H1 (cell line): ENCODE measurements at places on chromosomes 4 and X. TPM values are rescaled to one million over a fixed set of nuclear protein-coding genes. Genes with fewer than 3 reads are reported as not detected.

Gene ZNF157
- total RNA-seq, result 2.0 and 2.2 TPM in 2 replicates

Gene KLHL4
- total RNA-seq, result 16.0 and 16.9 TPM in 2 replicates

Gene KLB
- not detected in 2 replicates for total RNA-seq

Gene PDZD11
- 29.1 and 31.5 TPM in 2 replicates for total RNA-seq

Gene RENBP
- total RNA-seq, result 11.9 and 12.4 TPM in 2 replicates

Gene PGAM4
- 0.56 TPM in 1 of 2 replicates, not detected in the other for total RNA-seq

GRCh38 chr4:107800706-107801105 lies 24.0 kb upstream of the SGMS2 start:
- H3K36me3 ChIP-seq, result no peaks in the 10 kb centered on the region
- H3K4me1 ChIP-seq, result no peaks in the 10 kb centered on the region
- DNase-seq, result no peak
- no peaks in the 10 kb centered on the region for H3K27me3 ChIP-seq
- no peak overlapping the region for H3K27ac ChIP-seq

DNA sequence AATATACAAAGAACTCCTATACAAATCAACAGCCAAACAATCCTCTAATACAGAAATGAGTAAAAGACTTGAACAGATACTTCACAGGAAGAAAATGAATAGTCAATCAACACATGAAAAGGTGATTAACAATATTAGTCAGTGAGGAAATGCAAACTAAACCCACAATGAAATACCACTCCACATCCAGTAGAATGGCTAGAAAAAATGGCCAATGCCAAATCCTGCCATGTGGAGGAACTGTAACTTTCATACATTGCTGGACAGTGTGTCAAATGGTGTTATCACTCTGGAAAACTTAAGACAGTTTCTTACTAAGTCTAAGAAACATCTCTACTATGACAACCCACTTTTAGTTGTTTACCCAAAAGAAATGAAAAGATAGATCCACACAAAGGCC lies 59.5 kb downstream of the NSG1 start:
- no peaks in the 10 kb centered on the region for H3K36me3 ChIP-seq
- H3K27ac ChIP-seq, result no peak overlapping the region
- no peaks in the 10 kb centered on the region for H3K4me1 ChIP-seq
- H3K27me3 ChIP-seq, result no peaks in the 10 kb centered on the region
- no peak for DNase-seq
- H3K4me3 ChIP-seq, result no peak overlapping the region

- H3K27me3 ChIP-seq, result peaks cover 8% of the 10 kb centered on the region; the same call in 1 of the 2 replicates
- H3K4me1 ChIP-seq, result peaks cover 9% of the 10 kb centered on the region
- DNase-seq, result peak; percentile 81
- H3K4me3 ChIP-seq, result peak overlapping the region; percentile 39
Measured at GRCh38 chr4:74793757-74794381, 454 bp downstream of the BTC start.

GRCh38 chr4:187065396-187065795 lies 341.7 kb upstream of the FAT1 start:
- H3K36me3 ChIP-seq, result no peaks in the 10 kb centered on the region
- no peaks in the 10 kb centered on the region for H3K4me1 ChIP-seq
- no peak for DNase-seq
- H3K27ac ChIP-seq, result no peak overlapping the region
- H3K27me3 ChIP-seq, result no peaks in the 10 kb centered on the region
- H3K4me3 ChIP-seq, result no peak overlapping the region

DNA sequence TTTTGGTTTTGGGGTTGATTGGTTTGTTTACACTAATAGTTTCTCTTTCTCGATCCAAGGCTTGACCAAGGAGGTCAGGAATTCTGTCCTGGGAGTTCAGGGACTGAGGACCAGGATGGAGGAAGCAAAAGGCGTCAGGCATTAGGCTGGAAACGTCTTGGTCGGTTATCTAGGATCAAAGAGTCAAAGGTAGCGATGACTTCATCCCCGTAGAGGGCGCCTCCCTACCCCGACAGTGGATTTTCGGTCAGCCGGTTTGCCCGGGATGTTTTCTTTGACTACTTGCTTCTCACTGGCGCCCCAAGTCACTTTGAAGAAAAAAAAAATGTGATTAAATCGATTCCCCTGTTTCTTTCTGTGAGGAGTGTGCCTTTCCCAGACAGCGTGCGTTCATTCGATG lies 980 bp upstream of the FHDC1 start:
- H3K4me3 ChIP-seq, result peak overlapping the region; percentile 76
- H3K36me3 ChIP-seq, result no peaks in the 10 kb centered on the region
- DNase-seq, result no peak
- no peak overlapping the region for H3K27ac ChIP-seq
- H3K4me1 ChIP-seq, result peaks cover 11% of the 10 kb centered on the region

- no peaks in the 10 kb centered on the region for H3K27me3 ChIP-seq
- H3K36me3 ChIP-seq, result no peaks in the 10 kb centered on the region
- H3K4me3 ChIP-seq, result no peak overlapping the region
Measured at GRCh38 chrX:7054219-7055216, 93.0 kb upstream of the STS start.

GRCh38 chr4:9999956-10000561 lies 21.2 kb downstream of the SLC2A9 start:
- no peak overlapping the region for H3K4me3 ChIP-seq
- no peak overlapping the region for H3K27ac ChIP-seq
- no peaks in the 10 kb centered on the region for H3K4me1 ChIP-seq
- DNase-seq, result no peak
- H3K36me3 ChIP-seq, result no peaks in the 10 kb centered on the region

DNA sequence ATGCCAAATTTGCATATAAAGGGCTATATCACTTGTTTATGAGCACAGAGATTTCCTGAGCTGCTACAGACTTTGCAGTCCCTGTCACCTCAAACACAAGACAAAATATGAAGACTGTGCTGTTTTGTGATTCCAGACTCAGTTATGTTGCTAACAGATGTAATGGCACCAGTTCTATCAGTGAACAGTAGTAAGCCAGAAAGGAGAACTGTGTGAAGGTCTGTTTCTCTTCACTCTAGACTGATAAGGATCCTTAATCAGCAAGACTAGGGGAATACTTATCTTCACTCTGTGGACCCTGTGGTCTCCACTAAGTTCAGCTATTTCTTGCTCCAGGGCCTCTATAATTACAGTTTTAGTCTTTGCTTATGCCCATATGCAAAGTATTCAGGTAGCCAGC lies 82.7 kb downstream of the ANXA5 start:
- H3K4me3 ChIP-seq, result no peak overlapping the region
- DNase-seq, result no peak
- no peaks in the 10 kb centered on the region for H3K36me3 ChIP-seq
- no peaks in the 10 kb centered on the region for H3K27me3 ChIP-seq
- H3K27ac ChIP-seq, result no peak overlapping the region

DNA sequence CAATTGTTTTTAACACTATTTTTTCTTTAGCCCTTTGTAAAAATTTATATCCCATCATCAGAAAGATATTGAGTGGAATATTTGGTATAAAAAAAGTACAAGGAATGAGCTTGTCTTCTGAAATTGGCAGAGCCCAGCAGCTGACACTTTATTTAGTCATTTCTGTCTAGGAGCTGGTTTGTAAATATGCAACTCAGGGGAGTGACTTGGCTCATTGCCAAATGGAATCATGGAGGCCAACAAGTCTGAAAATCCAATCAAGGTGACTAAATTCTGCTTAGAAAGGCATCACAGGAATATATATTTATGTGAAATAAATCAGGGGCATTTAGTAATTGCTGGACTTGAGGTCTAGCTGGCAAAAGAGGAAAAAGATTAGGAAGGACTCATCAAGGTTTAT lies 74.4 kb downstream of the OTC start:
- no peaks in the 10 kb centered on the region for H3K27me3 ChIP-seq
- no peaks in the 10 kb centered on the region for H3K36me3 ChIP-seq
- H3K4me3 ChIP-seq, result no peak overlapping the region
- no peaks in the 10 kb centered on the region for H3K4me1 ChIP-seq

DNA sequence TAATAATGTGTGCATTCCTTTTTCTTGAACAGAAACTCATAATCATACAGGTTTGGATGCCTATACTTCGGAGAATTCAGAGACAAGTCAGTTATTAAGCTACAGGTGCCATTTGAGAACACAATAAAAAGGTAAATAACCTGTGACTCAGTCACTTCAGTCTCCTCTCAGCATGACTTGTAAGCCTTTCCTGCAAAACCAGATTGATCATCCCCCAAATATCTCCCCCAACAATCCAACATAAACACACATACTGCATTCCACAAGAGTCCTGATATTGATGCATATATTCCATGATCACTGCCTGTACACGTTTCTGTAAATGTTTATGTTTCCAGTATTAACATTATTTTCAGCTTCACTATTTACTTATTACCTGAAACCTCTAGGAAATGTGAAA lies 110.8 kb downstream of the PWWP3B start:
- H3K4me3 ChIP-seq, result no peak overlapping the region
- H3K36me3 ChIP-seq, result no peaks in the 10 kb centered on the region
- H3K27me3 ChIP-seq, result no peaks in the 10 kb centered on the region
- no peaks in the 10 kb centered on the region for H3K4me1 ChIP-seq

DNA sequence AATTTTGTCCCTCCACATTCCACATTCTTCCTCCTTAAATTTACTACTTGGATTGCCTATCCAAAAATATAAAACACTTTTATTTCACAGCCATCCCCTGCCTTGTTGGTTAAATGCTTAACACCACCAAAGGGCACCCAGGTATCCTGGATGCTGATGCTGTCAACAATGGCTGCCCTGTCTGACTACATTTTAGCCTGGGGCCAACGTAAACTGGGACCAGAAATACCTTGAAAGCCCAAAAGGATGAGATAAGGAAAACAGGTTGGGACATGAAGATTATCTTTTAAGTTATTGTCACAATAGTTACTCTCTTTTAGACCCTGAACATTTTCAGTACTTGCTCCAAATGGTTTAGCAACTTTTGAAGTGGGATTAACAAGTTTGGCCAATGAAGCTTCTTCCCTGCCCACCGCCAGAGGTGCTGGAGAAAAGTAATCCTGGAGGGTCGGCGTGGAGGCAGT lies 775 bp upstream of the YIPF6 start:
- H3K4me3 ChIP-seq, result peak overlapping the region; percentile 98
- H3K27me3 ChIP-seq, result no peaks in the 10 kb centered on the region
- no peaks in the 10 kb centered on the region for H3K4me1 ChIP-seq
- no peaks in the 10 kb centered on the region for H3K36me3 ChIP-seq
- peak overlapping the region; percentile 97 for H3K27ac ChIP-seq

- H3K36me3 ChIP-seq, result no peaks in the 10 kb centered on the region
- H3K4me3 ChIP-seq, result peak overlapping the region; percentile 41; the same call in 1 of the 2 replicates
- peak; percentile 62 for DNase-seq
- no peaks in the 10 kb centered on the region for H3K4me1 ChIP-seq
Measured at GRCh38 chr4:71004281-71004851, 10.9 kb downstream of the DCK start.

DNA sequence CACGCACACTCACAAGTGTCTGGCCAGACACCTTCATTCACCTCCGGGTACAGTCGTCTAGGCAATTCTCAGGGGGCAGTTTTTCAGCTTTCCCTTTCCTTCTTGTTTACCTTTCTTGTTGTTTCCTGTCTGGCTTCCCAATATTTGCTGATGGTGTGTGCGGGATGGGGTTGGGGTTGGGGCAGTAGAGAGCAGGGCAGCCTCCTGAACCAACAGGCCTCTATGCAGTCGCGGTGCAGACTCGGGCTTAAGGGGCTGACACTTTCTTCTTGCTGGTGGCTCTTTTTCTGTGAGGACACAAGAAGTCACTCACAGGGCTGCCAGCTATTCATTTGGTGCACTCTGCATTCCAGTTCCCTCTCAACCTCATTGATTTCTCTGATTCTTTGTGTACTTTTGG lies 56.4 kb downstream of the NBDY start:
- H3K4me1 ChIP-seq, result no peaks in the 10 kb centered on the region
- no peak overlapping the region for H3K27ac ChIP-seq

GRCh38 chrX:70755850-70756249 lies 152.7 kb downstream of the TEX11 start:
- H3K27me3 ChIP-seq, result no peaks in the 10 kb centered on the region
- H3K27ac ChIP-seq, result no peak overlapping the region; the same call in 1 of the 2 replicates
- H3K4me3 ChIP-seq, result no peak overlapping the region
- no peaks in the 10 kb centered on the region for H3K4me1 ChIP-seq
- no peaks in the 10 kb centered on the region for H3K36me3 ChIP-seq

DNA sequence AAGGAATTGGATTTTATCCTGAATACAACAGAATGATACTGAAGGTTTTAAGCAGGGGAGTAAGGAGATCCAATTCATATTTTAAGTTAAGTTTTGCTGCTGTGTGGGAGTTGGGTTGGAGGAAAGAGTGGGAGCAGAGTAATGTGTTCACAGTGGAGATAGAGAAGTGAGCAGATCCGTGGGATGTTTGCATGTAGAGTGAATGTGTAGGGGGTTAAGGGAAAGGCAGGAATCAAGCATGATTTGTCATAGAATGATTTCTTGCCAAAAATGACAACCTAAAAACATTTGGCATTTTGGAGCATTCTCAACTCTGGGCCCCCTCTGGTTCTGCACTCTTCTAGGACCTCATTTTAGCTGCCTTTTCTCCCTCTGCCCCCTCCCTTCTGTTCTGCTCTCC lies 76.6 kb downstream of the ARHGAP10 start:
- DNase-seq, result no peak
- no peak overlapping the region for H3K27ac ChIP-seq
- no peak overlapping the region for H3K4me3 ChIP-seq
- H3K4me1 ChIP-seq, result no peaks in the 10 kb centered on the region

GRCh38 chrX:54116391-54116790 lies 66.7 kb downstream of the FAM120C start:
- DNase-seq, result no peak
- H3K27ac ChIP-seq, result no peak overlapping the region
- no peaks in the 10 kb centered on the region for H3K36me3 ChIP-seq
- H3K4me1 ChIP-seq, result no peaks in the 10 kb centered on the region

- no peaks in the 10 kb centered on the region for H3K27me3 ChIP-seq
- no peak for DNase-seq
Measured at GRCh38 chr4:116027311-116027710, 913.9 kb upstream of the NDST4 start.

DNA sequence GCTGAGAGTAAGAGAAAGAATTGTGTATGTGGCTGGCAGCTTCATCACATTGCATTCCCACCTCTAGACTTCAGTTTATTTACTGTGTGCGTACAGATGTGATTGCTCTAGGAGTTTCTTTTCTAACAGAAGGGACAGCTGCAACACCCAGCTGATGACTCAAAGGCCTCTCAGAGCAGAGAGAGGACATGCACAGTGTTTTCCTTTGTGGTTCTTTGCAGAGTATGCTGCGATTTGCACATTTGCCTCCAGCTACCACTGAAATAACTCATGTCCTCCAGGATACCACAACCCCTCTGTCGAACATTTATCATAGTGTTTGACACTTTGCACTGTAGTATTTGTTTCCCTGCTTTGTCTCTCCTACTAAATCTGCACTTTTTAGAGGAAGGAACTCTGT lies 294.1 kb downstream of the STIM2 start:
- no peak overlapping the region for H3K27ac ChIP-seq
- no peaks in the 10 kb centered on the region for H3K27me3 ChIP-seq
- H3K4me1 ChIP-seq, result no peaks in the 10 kb centered on the region

DNA sequence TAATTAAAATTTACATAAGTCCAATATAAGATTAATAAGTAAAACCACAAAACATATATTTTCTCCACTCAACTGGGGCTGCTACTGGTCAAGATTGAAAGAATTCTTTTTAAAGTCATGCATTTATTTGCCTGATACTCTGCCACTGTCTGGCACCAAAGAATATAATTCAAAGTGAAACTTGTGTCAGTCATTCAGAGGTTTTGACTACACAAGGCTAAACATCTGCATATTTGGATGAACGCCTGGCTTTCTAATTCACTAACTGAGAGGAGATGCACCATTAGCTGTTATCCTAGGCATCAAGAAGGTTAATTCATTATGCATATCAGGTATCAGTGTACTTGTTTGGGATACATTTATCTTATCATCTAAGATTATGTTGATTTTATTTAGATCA lies 598.5 kb downstream of the CENPC start:
- DNase-seq, result no peak

GRCh38 chr4:100935090-100935489 lies 412.2 kb downstream of the PPP3CA start:
- H3K27me3 ChIP-seq, result no peaks in the 10 kb centered on the region
- DNase-seq, result no peak
- no peaks in the 10 kb centered on the region for H3K4me1 ChIP-seq
- no peak overlapping the region for H3K27ac ChIP-seq
- no peak overlapping the region for H3K4me3 ChIP-seq
